Astrocyte of the spinal cord (primary cell): ENCODE measurements at places on chromosomes 12 and 14.

DNA sequence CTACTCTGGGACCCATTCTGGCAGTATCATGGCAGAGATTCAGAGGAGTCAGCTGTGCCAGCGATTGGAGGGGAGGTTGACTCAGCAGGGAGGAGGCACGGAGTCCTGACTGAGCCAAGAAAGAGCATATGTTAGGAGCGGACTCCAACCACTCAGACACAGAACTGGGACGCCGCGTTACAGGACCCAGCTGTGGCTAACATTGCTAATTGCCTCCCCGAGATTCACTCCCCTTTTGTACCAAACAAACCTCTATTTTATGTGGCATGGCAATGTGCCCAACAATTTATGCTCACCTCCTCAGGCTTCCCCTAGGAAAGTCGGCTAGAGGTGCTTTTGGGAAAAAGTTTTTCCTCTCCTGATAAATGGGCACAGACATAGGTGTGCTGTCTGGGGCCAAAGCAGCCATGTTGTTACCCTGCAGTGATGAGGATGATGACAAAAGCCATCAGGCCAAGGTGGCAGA, 15.2 kb upstream of the CLIP1 start:
- peak; percentile 70 for DNase-seq

DNA sequence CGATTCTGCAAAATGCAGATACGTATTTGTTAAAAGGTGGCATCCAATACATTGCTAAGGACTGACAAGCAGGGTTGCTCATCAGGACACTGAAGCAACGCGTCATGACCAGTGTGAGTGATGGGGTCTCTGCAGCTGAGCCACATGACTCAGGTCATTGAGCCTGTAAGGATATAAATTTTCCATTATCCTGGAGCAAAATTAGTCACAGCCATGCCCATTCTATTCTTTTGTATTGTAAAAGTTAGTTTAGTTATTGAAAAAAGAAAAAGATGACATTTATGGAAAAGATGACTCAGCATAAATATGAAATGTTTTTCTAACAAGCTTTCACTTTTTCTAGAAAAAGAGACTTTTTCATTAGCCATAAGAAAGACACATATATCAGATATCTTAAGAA, 268.0 kb upstream of the TMEM132C start:
- DNase-seq: peak; percentile 38

DNA sequence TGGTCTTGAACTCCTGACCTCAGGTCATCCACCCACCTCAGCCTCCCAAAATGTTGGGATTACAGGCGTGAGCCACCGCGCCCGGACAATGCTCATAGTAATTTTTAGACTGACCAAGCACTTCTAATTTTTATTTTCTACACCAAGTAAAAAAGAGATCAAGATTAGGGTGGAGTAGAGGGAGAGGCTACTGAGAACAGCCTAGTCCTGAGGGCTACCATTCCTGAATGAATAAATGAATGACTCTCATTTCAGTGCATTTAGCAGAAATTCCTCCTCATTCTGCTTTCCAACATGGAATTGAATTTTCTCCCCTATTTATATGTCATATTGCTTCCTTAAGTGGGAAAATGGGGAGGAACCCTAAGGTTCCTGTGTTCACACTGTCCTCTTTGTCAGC, 26.4 kb downstream of the BBOF1 start:
- no peak for DNase-seq

DNA sequence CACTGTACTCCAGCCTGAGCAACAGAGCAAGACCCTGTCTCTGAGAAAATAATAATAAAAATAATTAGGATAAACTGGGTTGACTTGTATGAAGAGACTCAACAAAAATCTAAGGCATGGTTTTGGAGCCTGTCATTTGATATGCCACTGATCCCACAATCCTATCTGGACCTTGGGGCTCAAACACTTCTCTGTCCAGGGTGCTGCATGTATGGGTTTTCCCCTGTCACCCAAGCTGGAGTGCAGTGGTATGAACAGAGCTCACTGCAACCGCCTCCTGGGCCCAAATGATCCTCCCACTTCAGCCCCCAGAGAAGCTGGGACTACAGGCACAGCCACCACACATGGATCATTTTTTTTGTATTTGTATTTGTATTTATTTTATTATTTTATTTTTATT, 5.3 kb upstream of the VSIG10 start:
- DNase-seq: no peak

DNA sequence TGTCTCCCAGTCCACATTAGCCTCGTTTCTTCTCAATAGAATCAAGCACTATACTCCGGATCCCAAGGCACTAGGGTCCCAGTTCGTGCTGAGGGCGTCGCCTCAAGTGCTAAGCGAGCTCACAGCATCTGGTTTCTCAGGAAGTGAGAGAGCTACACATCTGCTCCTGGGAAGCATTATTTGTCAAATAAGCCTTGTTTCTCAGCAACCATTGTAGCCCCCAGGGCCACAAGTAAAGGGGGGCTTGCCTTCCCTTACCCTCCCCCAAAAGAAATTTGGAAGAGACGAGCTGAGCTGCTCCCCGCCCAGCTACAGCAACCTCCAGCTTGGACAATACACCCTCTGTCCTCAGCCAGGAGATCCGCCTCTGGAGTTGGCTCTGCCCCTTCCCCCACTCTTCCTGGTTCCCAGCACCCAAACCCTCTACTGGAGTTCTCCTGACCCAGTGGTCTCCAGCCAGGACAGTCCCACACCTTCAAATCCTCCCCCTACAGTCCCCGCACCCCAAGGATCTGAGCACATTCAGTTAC, 5.7 kb upstream of the TNS2 start:
- DNase-seq: no peak

DNA sequence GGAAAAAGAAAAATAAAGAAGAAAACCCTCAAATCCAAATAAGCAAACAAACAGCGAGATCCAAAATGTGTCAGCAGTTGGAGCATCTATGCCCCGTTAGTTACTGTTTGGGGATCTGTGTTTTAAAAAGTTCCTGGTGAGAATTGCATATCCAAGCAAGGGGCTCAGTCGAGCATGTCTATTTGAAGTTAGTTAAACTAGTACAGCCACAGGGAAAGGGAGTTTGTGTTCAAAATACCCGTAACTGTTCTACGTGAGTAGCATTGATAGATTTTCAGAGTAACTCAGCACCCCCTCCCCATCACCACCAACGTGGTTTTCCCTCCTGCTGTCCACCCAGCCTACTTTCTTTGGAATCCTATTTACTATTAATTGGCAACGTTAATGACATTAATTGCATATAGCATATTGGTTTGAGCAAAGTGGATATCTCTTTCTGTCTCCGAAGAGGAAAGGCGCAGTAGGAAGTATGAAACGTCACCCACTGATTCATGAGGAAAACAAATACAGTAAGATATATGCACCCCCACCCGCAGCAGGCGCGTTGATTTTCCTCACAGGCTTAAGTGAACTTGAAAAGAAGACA, 1.5 kb downstream of the NPAS3 start:
- peak; percentile 62 for DNase-seq

DNA sequence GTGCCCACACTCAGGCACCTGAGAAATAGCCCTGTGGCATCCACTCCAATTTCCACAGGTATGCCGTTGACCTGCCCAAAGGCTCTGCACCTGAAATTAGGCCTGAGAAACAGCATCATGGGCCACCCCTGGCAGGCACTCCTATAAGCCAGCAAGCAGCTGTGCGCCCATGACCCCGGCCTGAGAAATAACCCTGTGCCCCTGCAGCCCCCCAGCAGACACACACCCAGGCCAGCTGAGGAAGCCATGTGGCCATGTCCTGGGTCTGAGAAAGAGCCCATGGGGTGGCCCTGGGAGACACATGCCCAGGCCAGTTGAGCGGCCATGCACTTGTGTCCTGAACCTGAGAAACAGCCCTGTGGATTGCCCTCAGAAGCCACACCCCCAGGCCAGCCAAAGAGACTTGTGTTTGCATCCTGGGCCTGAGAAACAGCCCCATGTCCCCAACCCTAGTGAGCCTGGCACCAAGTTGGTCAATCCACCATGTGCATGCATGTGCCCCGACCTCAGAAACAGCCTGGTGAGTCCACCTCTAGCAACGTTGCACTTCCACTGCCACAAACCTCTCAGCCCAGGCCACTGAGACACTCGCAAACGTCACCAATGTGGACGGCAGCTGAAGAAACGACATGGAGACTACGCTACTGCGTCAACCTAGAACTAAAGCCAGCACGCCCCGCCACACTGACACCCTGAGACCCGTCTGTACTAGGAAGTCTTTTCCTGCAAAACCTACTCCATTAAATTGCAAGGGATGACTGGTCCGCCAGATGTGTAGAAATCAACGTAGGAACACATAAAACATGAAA, 411.9 kb downstream of the TMEM121 start:
- no peak for DNase-seq

DNA sequence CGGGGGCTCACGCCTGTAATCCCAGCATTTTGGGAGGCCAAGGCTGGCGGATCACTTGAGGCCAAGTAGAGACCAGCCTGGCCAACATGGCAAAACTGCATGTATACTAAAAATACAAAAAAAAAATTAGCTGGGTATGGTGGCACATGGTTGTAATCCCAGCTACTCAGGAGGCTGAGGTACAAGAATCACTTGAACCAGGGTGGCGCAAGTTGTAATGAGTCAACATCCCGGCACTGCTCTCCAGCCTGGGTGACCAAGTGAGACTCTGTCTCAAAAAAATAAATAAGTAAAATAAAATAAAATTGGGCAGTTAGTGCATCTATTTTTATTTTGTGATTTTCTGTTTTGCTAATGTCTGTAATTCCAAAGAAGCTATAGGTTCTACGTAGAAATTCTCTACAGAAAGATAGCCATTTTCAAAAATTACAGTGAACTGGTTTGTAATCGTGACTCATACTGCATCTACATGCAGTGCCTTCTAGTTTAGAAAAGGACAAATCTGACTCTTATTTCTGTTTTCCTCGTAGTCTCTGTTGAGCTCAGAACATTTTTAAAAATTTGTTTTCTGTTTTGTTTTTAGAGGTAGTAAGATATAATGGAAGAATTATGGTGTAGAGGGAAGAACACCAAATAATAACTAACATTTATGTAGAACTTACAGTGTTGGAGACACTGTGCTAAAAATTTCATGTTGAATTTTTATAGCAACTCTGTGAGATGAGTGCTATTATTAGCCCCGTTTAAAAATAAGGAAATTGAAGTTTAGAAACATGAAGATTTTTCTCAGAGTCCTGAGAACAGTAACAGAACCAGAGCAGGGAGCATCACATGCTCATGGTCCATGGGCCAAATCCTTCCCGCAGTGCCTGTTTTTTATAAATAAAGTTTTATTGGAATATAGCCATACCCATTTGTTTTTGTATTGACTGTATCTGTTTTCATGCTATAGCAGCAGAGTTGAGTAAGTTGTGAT, 201.2 kb downstream of the SYNE2 start:
- DNase-seq: peak; percentile 22

DNA sequence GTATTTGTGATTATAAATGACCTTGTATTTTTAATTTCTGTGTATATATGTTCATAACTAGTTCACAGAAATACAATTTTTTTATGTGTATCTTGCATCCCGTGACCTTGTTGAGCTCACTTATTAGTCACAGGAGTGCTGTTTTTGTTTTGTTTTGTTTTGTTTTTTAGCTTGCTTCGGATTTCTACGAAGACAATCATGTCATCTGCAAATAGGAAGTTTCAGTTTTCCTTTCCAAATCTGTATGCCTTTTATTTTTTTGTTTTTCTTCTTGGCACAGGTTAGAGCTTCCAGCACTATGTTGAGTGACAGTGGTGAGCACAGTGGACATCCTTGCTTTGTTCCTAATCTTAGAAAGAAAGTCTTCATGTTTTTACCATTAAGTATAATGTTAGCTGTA, 229.2 kb upstream of the GARIN6 start:
- no peak for DNase-seq

DNA sequence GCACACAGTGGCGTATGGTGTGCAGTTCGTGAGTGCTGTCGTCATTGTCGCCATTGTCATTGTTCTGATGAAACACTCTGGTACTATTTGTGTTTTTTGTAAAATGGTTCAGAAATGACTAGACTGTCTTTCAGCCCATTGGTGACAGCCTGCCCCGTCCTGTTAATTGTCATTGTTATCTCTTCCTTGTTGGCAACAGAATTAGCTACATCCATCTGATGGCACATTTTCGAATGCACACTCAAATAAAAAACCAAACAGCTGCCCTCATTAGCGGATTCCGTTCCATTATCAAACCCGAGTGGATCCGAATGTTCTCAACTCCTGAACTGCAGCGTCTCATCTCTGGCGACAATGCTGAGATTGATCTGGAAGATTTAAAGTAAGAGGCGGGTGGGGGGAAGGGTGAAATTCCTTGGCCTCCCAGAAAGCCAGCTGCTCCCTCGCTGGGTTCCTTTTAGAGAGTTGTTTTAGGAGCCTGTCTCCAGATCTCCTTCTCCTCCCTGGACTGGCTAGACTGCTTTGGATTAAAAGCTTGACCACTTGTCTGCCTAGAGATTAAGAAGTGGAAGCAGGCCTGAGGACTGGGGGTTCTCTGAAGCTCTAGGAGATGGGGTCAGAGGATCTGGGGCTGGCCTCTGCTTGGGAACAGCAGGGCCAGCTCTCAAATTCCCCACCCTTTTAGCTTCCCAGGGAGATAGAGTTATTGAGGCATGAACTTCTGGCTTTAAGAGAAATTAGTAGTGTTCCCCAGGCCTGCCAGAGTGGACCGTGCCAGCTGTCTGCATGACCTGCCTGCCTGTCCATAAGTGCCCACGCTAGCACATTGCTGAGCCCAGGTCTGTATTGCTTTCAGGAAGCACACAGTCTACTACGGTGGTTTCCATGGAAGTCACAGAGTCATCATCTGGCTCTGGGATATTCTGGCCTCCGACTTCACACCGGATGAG, 43.3 kb downstream of the MMAB start:
- no peak for DNase-seq

GRCh38 chr12:2625289-2625612, 169.5 kb upstream of the FKBP4 start:
- no peak for DNase-seq

DNA sequence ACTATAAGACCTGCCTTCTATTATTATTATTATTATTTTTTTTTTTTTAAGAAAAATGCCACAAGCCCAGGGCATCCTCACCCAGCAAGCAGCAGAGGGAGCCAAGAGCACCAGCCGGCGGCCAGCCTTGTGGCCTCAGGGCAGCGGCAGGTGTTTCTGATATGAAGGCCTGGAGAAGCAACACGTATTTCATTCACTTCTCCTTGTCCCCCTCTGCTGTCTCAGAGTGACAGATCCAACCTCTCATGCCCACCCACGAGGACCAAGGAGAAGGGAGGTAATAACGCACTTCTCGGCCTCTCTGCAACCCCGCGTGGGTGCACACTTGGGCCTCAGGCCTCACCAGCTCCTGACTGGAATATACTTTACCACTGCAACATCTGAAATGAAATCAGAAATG, 25.4 kb downstream of the CDC42BPB start:
- no peak for DNase-seq
